ENCODE measurements at places on chromosomes 4 and X. TPM values are rescaled to one million over a fixed set of nuclear protein-coding genes. Genes with fewer than 3 reads are reported as not detected.

The AVPR2 gene
- not detected for total RNA-seq

The CYSLTR1 gene
- 23.8 TPM for total RNA-seq

The DACH2 gene
- not detected for total RNA-seq

The GAGE2A gene
- total RNA-seq: not detected

The PAK3 gene
- total RNA-seq: 0.17 TPM

The TBX22 gene
- total RNA-seq: not detected

The CLDN2 gene
- not detected for total RNA-seq

The TMPRSS11D gene
- not detected for total RNA-seq

The COL25A1 gene
- total RNA-seq: not detected

The TENM3 gene
- not detected for total RNA-seq

The FBXW7 gene
- 52.2 TPM for total RNA-seq

The S100G gene
- total RNA-seq: not detected

The DMRTC1 gene
- total RNA-seq: 0.12 TPM

The TMPRSS11E gene
- not detected for total RNA-seq

The CLDN24 gene
- not detected for total RNA-seq
